ENCODE measurements at places on chromosomes 16 and 17.

DNA sequence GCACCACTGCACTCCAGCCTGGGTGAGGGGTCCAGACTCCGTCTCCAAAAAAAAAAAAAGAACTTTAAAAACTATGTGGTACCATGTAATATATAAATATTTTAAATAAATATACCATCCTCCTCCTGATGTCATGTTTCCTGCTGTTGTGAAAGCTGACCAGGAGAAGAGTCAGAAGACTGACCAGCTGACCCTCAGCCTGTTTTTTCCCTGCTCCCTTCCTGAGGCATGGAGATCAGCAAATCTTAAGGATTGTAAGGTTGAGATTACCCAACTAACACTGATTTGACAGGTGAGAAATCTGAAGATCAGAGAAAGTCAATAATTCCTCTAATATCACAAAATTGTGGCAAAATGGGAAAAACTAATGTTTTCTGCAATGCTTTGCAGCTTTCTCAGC is 18.1 kb downstream of the NCOR1 start:
- no peak for DNase-seq

GRCh38 chr17:57536289-57536688 is 208.8 kb downstream of the CCDC182 start:
- no peak for DNase-seq

DNA sequence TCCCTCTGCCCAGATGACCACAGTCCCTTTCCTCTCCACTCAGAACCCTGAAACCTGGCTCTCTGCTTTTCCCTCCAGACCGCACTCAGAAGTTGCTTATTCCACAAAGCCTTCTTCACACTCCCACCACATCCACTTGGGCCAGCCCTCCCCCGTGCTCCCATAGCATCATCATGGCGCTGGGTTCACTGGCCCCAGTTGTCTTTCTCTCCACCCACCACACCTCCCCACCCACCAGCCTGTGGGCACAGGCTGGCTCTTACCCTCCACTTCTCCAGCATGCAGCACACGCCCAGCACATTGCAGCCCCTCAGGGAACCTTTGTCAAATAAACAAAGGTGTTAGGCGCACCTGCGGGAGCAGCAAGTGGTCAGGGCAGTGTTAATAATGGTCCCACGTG is 130.0 kb downstream of the KATNIP start:
- DNase-seq, result no peak

GRCh38 chr16:12092544-12092921 is 116.0 kb downstream of the SNX29 start:
- DNase-seq, result no peak

DNA sequence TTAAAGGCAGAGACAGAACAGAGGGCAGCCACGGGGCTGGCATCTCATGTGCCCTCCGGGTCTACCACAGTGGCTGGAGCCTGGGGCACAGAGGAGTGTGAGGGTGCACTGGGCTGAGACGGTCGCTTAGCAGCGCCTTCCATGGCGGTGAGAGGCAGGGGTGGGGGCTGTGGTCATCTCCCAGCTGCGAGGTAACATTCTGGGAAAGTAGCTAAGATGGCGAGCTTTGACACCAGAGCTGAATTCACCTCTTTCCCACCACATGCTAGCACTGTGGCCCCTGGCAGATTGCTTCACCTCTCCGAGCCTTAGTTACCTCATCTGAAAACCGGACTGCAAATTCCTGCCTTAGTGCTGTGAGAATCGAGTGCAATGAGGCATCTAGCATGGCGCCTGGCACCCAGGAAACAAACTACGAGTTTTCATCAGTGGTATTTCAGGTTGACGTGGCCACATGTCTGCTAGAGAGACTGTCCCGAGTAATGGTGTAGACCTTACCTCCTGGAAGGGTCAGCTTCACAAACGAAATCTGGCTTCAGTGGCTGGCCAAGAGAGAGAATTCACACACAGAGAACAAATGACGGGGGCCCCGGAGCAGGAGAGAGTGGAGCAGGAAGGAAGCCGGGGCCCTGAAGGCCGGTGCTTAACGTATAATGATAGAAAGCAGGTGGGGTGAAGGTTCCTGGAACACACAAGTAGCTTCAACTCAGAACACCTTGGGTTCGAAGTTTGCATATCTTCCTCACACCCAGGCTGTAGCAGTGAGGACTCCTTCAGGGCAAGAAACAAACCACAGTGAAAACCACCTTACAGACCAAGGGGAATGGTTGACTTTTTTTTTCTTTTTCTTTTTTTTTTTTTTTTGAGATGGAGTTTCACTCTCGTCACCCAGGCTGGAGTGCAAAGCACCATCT is 63.9 kb upstream of the RPH3AL start:
- DNase-seq, result peak; percentile 2

DNA sequence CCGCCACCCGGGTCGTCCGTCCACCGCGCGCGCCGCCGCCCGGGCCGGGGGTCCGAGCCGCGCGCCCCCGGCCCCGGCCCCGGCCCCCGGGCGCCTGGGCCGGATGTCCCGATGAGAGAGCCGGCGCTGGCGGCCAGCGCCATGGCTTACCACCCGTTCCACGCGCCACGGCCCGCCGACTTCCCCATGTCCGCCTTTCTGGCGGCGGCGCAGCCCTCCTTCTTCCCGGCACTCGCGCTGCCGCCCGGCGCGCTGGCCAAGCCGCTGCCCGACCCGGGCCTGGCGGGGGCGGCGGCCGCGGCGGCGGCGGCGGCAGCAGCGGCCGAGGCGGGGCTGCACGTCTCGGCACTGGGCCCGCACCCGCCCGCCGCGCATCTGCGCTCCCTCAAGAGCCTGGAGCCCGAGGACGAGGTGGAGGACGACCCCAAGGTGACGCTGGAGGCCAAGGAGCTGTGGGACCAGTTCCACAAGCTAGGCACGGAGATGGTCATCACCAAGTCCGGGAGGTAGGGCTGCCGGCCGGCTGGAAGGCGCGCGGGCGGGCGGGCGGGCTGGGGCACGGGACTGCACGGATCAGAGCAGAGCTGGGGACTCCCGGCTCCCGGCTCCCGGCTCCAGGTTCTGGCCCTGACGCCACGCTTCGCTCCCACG is 548 bp downstream of the TBX2 start:
- no peak for DNase-seq

DNA sequence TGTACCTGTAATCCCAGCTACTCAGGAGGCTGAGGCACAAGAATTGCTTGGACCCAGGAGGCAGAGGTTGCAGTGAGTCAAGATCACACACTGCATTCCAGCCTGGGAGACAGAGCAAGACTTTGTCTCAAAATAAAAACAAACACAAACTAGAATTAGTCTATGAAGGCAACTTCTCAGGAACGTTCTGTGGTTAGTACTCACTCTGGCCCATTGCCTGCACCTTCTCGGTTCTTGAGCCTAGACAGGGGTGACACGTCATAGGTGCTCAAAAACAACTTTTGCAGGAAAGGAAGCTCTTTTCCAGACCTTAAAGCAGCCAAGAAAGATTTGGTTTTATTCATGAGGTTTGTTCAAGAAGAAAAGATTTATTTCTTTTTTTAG is 22.3 kb upstream of the CNOT1 start:
- no peak for DNase-seq

DNA sequence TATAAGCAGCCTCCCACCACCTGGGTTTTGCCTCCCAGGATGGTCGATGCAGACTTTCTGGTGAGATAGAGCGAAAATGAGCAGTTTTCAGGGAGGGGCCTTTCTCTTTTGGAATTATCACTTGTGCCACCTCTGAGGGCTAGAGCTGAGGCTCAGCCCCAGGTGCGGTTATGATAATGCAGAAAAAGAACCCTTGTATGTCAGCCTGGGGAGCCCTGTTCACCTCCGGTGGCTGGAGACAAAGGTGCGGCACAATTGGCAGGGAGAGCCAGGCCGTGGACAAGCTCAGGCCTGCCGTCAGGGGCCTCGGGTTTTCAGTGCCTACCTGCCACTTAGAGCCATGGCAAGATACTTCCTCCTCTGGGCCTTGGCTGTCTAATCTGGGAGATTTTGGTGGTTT is 4.4 kb downstream of the SCPEP1 start:
- no peak for DNase-seq

GRCh38 chr17:40564195-40564882 is 933 bp downstream of the CCR7 start:
- DNase-seq, result no peak

- no peak for DNase-seq
These were observed 862 bp downstream of the WDR24 start for GRCh38 chr16:689175-689897.

- no peak for DNase-seq
These were observed 1.8 kb upstream of the OR1E1 start for GRCh38 chr17:3400055-3400454.

GRCh38 chr17:51046514-51047384 is 73.9 kb downstream of the SPAG9 start:
- DNase-seq, result no peak

DNA sequence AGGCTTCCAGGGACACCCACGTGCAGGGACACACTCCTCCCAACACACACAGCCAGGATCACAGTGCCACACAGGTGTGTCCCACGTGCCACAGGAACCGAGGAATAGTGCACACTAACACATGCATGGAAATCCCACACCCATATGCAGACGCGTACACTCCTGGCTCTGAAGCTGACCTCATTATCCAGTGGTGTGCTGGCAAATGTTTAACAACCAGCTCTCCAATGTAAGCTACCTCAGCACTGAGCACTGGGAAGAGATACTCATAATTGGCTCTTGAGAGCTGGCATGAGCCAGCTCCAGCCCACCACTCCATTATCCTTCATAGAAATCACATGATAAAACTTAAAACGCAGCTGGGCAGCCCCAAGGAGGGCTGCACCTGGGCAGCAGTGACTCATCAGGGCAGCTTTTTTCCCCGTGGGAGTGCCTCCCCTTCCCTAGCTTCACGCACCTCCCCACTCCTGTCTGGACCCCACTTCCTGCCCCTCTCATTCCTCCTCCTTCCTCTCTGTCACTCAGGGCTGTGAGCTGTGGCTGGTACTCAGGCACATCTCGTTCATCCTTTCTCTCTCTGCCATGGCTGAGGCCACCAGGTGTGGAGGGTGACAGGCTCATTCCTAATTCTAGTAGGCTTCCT is 14.9 kb upstream of the TBX21 start:
- DNase-seq, result no peak

- DNase-seq, result no peak
These were observed 21.9 kb downstream of the KIF2B start for GRCh38 chr17:53844491-53845107.

DNA sequence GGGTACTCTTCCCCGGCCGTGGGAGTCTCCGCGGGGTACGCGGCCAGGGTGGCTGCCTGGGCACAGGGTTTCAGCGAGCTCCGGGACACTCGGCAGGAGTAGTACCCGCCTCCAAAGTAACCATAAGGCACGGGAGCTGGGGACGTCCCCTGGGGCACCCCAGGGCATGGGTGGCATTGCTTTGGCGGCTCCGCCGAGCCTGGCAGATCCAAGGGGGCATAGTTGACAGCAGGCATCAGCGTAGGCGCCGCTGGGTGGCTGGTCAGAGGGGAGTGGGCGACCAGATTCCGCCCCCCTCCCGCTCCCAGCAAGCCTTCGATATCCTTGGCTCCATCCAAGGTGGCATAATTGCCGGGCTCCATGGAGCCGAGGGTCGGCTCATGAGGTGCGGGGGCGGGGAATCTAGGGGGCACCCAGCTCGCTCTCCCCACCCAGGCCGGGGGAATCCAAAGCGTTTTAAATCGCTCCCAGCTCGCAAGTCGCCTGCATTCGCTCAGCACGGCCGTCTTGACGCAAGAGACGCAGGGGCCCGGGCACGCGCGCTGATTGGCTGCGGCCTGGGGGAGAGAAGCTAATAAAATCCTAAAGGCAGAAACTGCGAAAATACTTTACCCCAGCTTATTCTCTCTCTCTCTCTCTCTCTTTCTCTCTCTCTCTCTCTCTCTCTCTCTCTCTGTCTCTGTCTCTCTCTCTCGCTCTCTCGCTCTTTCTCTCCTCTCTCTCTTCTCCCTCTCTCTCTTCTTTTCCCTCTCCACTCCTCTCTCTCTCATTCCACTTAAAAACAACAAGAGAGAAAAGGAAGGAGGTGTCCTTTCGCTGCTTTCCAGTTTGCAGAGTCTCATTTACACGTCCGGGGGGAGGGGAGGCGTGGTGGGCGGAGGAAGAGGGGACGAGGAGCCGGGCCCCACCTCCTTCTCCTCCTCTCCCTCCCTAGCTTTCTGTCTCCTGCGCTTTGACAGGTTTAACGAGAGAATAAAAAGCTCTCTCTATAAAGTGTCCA is at the start of gene HOXB13:
HOXB13 (minus strand) TSS at position 519 of the 1,000 bp plus-strand sequence; CDS start at position 362, 157 bp downstream.
- DNase-seq, result no peak

DNA sequence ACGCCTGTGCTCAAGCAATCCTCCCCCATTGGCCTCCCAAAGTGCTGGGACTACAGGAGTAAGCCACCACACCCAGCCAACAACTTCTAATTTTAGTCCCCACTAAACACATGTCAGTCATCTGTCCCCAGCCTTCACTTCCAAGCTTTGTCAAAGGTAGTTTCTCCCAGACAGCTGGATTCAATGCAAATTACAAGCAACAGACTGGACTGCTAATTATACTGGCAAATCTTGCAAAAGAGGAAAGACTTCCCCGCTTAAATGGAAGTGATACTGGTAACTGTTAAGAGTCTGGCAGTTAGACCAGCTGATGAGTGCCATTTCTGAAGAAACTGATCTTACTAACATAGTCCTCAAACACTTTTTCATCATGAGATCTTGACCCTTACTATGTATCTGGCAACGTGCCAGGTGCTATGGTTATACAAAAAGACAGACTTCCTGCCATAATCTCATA is 8.2 kb upstream of the GGA2 start:
- DNase-seq, result no peak

DNA sequence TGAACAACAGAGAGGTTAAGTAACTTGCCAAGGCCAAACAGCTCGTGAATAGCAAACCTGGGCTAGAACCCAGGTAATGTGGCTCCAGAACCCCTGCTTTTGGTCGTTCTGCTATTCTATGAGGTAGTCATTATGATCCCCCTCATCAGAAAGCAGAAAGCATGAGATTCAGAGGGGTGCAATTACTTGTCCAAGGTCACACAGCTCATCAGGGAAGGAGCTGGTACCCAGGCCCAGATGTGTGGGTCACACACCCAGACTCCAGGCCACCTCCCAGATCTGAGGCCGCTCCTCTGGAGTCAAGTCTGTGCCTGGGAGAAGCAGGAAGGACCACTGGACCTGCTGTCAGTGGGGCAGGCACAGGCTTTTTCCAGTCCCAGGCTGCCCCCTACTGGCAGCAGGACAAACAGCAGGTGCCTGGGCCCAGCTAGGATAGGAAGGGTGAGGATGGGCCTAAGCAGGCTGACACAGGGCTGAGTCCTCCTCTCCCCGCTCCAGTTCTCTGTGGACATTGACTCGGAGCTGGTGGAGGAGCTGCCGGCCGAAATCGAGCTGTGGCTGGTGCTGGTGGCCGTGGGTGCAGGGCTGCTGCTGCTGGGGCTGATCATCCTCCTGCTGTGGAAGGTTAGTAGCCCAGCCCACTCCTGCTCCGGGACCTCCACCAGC is 7.8 kb upstream of the PDK2 start:
- peak; percentile 31 for DNase-seq

- DNase-seq, result no peak
These were observed 373.7 kb downstream of the SNX29 start for GRCh38 chr16:12349936-12350850.

DNA sequence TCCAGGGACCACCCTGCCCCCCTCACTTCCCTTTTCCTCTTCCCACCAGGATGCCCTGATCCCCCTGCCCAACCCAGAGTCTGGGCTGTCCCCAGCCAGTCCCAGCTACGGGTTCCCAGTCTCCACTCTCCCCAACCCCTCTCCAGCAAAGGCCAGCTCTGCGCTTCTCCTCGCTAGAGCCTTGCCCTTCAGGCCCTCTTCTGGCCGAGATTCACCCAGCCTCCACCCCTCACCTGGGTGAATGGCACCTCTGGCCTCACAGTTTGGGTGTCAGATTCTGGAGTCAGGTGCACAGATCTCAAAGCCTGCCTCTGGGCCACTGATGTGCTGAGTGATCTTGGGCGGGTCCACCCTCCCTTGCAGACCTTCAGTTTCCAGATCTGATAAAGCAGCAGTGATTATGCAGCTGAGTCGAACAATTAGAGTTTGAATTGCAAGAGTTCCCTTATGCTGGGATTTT is 185.6 kb upstream of the TNRC6C start:
- DNase-seq, result no peak

- DNase-seq, result no peak
These were observed 49.7 kb downstream of the ARHGAP44 start for GRCh38 chr17:12839042-12839441.
